ENCODE measurements at places on chromosomes 7 and 10. TPM values are rescaled to one million over a fixed set of nuclear protein-coding genes. Genes with fewer than 3 reads are reported as not detected.

DNA sequence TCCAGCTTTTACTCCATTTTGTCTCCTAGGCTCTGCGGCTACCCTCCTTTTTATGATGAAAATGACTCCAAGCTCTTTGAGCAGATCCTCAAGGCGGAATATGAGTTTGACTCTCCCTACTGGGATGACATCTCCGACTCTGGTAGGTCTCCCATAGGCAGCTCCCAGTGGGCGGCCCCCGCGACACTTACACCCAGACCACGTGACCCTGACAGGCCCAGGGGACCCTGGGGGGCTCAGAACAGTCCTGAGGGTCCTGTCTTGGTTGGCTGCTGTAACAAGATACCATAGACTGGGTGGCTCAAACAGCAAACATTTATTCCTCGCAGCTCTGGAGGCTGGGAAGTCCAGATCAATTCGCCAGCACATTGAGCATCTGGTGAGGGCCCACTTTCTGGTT, 187.3 kb downstream of the CCDC3 start:
- H3K27ac ChIP-seq, result no peak overlapping the region
- no peak overlapping the region for H3K4me3 ChIP-seq
- no peak for DNase-seq
- H3K27me3 ChIP-seq, result no peaks in the 10 kb centered on the region
- no peaks in the 10 kb centered on the region for H3K4me1 ChIP-seq

DNA sequence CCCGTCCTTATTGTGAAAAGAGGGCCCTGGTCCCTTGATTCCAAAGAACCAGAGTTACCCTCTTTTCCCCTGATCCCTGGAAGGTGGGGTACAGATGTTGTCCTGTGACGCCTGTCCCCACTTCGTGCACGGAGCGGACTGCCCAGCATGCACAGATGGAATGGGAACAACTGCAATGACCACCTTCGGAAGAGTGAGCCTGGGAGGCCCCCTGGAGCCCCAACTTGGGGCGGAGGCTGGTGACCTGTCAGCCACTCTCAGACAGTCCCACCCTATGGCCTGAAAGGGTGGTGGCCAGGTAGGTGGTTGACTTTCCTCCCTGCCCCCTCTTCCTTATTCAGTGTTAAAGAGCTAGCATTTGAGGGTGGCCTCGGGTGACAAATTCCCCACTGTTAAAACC, 196.6 kb upstream of the GALNT17 start:
- H3K27ac ChIP-seq, result no peak overlapping the region
- H3K4me1 ChIP-seq, result no peaks in the 10 kb centered on the region
- H3K4me3 ChIP-seq, result no peak overlapping the region
- no peak for DNase-seq

The ECHDC3 gene
- 8.9 TPM for total RNA-seq

DNA sequence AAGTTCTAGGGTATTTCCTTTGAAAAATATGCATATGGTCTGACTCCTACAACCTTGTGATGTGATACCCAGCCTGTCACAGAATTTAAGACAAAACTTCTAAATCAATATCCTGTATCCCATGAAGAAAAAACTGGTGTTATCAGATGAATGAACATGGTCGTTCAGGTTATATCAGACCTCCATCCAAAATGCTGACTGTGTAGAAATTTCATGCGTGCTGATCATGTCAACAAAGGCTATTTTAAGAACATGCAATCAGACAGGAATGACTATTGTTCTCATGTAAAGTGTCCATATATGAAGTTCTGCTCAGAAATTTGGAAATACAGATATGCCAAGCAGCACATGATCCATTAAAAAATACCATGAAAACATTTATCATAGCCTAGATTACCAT, 62.3 kb downstream of the NEBL start:
- H3K27ac ChIP-seq, result no peak overlapping the region
- no peaks in the 10 kb centered on the region for H3K36me3 ChIP-seq
- H3K27me3 ChIP-seq, result no peaks in the 10 kb centered on the region
- no peak for DNase-seq
- H3K4me3 ChIP-seq, result no peak overlapping the region
- H3K4me1 ChIP-seq, result no peaks in the 10 kb centered on the region

DNA sequence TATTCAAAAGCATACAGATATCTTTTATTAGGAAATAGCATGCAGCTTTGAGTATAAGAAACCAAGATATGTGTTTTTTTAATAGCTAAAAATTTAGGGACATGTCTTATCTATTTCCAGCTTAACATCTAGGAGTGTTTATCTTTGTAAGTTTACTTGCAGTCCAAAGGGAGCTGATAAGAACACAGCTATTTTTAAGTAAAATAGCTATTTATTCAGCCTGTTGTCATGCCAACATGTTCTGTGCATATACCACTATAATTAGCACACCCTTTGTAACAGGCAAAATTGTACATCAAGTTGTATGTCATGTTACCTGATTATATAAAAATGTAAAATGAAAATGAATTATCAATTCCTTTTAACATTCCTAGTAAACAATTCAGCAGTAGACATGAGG, 29.6 kb downstream of the FAM133B start:
- H3K27me3 ChIP-seq, result no peaks in the 10 kb centered on the region
- H3K4me1 ChIP-seq, result no peaks in the 10 kb centered on the region
- H3K36me3 ChIP-seq, result peaks cover 29% of the 10 kb centered on the region
- DNase-seq, result no peak
- H3K4me3 ChIP-seq, result no peak overlapping the region

The CPXM2 gene
- total RNA-seq, result not detected

The SP4 gene
- 9.1 TPM for total RNA-seq

DNA sequence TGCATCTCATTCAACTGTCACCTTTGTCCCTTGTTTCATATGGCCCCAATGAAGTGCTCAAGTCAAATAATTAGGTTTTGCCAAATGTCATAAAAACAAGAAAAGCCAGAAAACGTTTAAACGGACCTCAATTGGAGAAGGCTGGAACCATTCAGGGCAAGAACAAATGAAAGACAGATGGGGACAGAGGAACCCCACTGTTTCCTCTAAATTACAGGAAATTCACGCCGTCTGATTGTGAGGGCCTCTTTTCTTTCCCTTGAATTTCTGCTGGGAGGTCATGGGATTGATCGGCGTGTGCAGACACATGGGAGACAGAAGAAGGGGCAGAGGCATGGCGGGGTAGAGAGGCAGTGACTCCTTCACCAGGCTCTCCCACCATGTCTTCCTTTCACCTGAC, 656.4 kb downstream of the KCNMA1 start:
- peaks cover 16% of the 10 kb centered on the region for H3K4me1 ChIP-seq
- H3K4me3 ChIP-seq, result no peak overlapping the region
- no peak overlapping the region for H3K27ac ChIP-seq
- peak; percentile 86 for DNase-seq
- no peaks in the 10 kb centered on the region for H3K36me3 ChIP-seq

The MNX1 gene
- total RNA-seq, result 0.13 TPM

DNA sequence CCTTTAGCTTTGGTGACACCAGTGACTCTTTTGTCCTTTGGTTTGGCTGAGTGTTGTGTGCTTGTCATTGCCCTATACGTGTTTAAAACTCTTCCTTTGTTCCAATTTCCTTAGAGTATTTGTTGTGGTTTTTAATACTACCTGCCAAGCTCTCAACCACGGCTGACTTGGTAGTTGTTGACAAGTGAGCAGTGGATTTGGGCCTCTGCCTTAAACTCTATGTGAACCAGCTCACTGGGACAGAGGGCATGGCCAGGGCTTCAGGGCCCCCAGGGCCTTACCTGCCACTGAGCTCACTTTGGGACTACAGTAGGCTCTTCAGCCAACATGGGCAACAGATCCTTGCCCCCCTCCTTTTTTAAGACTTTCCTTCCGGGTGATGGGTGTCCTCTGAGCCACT, 9.6 kb upstream of the DMBT1 start:
- no peaks in the 10 kb centered on the region for H3K27me3 ChIP-seq
- H3K36me3 ChIP-seq, result no peaks in the 10 kb centered on the region
- H3K4me1 ChIP-seq, result no peaks in the 10 kb centered on the region
- DNase-seq, result no peak
- no peak overlapping the region for H3K27ac ChIP-seq
- no peak overlapping the region for H3K4me3 ChIP-seq

The CFAP70 gene
- 0.06 TPM for total RNA-seq

DNA sequence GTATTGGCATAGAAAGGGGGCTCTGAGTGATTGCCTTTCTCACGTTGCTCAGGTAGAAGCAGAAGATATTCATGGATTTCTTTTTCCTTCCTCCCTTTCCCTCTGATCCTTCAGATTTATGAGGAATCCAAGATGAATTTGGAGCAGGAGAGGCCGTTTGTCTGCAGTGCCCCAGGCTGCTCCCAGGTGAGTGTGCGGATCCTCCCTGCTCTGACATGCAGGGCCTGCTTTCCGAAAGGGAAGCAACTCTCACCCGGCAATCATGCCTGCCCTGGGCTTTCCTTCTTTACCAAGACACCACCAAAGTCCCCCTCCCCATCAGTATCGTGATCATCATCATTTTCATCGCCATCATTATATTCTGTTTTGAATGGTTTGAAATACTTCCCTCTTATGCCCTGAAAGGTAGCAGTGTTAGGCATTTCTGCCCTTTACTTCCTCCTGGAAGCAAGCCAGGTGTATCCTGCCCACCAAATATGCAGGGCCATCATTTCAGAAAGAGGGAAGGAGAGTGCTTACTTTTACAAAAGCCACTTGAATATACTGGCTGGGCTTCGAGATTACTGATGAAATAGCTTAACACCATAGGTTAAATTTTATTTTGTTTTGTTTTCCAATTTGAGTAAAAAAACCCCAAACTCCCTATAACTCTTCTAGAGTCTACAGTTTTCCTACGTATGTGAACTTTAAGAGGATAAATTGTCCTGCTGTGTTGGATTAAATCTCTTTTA, 75.9 kb downstream of the CREB5 start:
- H3K27me3 ChIP-seq, result no peaks in the 10 kb centered on the region
- H3K27ac ChIP-seq, result no peak overlapping the region
- no peaks in the 10 kb centered on the region for H3K36me3 ChIP-seq
- H3K4me1 ChIP-seq, result peaks cover 13% of the 10 kb centered on the region

Measured in A673 (cell line).